ENCODE measurements at places on chromosomes 11 and 22.

DNA sequence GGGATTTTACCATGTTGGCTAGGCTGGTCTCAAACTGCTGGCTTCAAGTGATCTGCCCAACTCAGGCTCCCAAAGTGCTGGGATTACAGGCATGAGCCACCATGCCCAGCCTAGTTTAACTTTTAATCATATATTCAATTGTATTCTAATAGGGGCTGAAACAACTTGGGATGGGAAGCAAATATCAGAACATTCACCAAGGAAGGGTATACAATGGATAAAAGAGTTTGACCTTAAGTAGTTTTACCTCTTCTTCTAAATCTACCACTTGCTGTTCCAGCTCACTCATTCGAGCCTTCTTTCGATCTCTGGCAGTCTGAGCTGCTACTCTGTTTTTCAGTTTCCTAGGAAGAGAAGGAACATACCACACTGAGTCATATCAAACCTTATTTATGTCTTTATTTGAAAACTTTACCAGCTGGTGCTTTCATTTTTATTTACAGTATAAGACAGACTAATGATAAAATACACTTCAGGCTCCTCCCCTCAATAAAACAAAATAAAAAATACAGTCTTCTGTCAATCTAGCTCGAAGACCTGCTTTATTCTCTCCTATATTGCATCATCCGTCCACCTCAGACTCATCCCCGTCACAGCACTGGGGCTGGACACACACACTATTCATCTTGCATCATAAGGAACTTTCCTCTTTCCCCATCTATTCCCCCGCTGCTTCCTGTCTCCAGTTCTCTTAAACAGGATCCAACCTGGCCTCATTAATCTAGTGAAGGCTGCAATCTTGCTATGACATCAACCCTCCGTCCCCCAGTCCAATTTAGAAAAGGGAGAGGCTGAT is 1.4 kb downstream of the XBP1 start:
- peak; percentile 83 for DNase-seq

DNA sequence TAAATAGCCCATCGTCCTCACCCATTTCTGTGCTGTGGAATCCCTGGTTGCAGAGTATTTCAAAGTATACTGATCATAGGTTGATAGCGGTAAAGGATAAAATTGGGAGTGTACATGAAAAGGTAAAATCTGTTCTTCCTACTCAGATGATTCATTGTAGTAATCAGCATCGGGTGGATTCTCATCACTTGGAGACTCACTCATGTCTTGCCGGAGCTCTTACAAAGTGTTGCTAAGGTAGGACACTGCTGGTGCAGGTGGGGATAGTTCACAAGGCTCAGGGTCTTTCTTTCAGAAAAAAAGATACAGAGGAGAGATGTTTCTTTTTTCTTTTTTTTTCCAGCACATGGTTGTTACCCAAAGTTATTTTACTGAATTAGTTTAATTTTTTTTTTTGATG is 84.8 kb downstream of the MTNR1B start:
- DNase-seq = no peak

GRCh38 chr11:126039485-126040271 is 23.0 kb downstream of the CDON start:
- no peak for DNase-seq

DNA sequence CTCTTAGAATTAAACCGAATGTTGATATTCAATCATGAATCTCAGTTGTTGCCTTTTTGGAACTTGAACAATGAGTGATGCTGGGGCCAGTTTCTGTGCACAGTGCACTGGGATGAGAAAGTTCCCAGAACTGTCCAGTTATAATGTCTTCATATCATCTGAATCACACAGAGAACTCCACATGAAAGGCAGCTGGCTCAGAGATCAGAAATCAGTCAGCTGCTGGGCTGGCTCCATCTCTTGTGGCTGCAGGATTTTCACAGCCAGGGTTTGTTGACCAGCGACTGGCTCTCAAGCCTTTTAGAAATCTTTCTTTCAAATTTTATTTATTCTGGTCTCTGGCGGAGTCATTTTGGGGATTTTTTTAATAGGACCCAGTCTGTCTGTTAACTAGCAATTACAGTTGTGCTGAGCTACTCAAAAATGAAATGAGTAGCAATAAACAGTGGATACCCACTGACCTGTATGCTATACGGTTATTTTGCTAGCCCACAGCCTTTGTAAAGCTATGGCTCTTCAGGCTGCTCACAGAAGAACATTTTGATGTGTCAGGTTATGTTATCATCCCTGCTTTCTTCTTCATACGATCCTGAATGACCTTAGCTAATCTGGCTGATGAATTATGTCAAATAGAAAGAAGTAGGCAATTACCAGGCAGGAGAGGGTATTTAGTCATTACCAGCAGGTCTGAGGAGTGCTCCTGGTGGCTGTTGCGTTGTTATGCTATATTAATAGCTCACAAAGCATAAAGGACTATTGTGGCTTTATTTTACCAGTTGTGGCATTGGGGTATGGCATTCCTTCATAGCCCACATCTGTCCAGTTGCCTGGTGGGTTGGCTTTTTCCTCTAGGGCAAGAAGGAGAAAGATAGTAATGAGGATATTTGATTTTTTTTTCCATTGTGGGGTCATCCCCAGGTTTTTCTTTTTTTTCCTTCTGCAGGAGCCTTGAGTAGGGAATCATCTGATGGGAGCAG is 3.6 kb downstream of the FAT3 start:
- DNase-seq = no peak
